ENCODE measurements at places on chromosomes 2 and 18. TPM values are rescaled to one million over a fixed set of nuclear protein-coding genes. Genes with fewer than 3 reads are reported as not detected.
A peak's percentile ranks its signal among the peaks of the same experiment; 100 is the strongest.

PSD4 gene
- 17.1 TPM for polyA plus RNA-seq

GRCh38 chr2:27208486-27209050 lies 3.3 kb upstream of the ATRAID start:
- no peak for DNase-seq

- DNase-seq: no peak
Observed at GRCh38 chr18:38539371-38539770, 973.8 kb upstream of the CELF4 start.

DNA sequence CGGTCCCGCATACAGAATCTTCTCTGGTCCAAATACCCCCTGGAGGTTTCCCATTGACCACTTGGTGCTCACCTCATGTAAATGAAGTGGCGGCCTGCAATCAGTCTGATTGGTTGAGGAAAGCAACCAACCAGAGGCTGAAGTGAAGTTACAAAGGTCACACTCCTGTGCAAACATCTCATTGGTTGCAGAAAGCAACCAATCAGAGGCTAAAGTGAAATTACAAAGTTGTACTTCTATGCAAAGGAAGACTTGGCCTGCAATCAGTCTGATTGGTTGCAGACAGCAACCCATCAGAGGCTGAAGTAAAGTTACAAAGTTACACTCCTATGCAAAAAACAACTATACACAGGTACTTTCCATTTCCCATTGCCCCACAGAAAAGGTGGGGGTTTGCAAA lies 2.5 kb upstream of the SP100 start:
- DNase-seq: no peak

- DNase-seq: no peak
Observed at GRCh38 chr2:3458396-3459184, 60.7 kb downstream of the ADI1 start.

GRCh38 chr18:67410075-67411070 lies 106.1 kb downstream of the DSEL start:
- DNase-seq: no peak

- DNase-seq: no peak
Observed at GRCh38 chr2:75431763-75432162, 129.0 kb downstream of the EVA1A start.

DNA sequence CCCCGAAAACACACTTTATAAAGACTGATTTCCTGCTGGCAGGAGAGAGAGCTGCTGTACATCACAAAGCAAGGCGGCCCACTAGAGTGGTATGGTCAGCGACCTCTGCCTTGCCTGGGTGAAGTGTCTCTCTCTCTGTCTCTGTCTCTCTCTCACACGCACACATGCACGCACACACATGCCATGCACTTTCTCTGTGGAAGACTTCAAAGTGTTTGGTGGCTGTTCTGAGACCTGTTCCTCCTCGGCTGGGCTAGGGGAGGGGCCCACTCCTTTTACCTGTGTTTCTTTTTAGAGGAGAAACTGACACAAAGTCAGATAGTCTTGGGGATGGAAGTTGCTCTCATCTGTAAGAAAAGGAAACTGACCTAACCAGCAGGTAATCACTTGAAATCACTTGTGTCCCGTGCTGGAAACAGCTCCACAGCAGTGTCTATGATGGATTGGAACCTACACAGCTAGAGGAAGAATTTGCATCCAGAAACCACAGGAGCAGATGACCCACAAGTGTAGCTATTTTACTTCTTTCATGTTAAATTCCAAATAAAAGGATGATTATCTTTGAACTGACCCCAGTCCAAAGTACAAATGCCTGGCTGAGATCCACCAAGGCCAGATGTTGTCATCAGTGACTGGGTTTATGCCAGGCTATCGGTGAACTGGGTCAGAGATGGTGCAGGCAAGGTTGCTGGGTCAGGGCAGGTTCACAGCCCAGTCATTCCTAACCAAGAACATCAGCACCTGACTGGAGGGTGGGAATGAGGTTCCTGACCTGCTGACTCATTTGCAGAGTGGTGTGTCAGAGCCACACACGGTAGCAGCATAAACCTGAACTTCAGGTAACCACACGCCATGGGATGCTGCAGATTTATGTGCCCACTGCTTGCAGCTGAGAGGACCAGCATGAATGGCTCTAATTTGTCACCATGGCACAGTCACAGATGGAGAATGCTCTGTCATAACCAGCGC lies 63.0 kb downstream of the NPAS2 start:
- DNase-seq: no peak

GCKR gene
- 0.16 TPM for polyA plus RNA-seq

GRCh38 chr18:9637036-9637767 lies 22.8 kb upstream of the PPP4R1 start:
- DNase-seq: no peak

- DNase-seq: no peak
Observed at GRCh38 chr2:190809139-190809764, 71.4 kb upstream of the GLS start.

PFN4 gene
- polyA plus RNA-seq: 2.9 TPM

CIB4 gene
- not detected for polyA plus RNA-seq

NAT8 gene
- 25.4 TPM for polyA plus RNA-seq

ORMDL1 gene
- polyA plus RNA-seq: 90.9 TPM

DNA sequence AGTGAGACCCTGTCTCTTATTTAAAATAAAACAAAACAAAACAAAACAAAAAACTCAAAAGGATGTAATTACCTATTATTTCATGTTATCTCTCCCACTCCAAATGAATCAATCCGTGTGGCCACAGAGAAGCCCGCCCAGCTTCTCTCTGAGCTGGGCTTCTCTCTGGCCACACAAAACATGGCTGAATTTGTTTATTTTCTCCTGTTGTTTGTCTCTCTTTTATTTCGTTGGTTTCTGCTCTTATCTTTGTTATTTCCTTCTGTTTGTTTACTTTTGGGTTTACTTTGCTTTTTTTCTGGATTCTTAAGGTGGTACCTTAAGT lies 1.5 kb upstream of the TRABD2A start:
- DNase-seq: no peak

CTNNA2 gene
- polyA plus RNA-seq: 3.1 TPM

DNA sequence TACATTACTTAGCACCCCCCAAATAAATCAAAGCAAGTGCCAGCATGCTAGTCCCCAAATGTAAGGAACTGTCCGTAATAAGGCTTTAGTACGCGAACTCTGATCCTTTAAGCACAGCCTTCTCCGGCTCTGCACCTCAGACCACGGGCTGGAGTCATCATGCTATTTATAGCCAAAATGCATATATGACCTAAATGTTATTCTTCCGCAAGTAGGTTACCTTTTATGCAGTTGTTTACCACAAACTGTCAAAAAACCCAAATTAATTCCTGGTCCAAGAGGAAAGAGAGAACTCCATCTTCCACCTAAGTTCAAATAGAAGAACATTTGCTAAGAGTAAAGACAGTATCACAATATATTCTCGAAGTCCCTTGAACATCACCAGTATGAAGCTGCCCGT lies 42.7 kb downstream of the ZNF516 start:
- no peak for DNase-seq

DNA sequence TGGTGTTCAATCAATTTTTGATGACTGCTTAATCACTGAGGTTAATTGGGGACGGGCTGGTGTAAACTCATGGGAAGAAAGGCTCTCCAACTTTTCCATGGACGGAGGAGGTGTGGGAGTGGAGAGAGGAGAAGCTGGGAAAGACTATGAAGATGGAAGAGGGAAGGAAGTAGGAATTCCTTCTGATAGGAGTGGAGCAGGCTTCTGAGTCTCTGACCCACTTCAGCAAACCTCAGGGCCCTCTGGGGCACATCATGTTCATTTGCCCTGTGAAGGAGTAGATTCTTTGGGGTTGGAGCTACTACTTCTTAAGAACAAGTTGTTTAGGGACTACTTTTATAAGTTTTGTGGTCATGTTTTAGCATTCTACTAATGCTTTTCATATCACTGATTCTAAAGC lies 87.0 kb upstream of the MAP4K3 start:
- DNase-seq: no peak

DNA sequence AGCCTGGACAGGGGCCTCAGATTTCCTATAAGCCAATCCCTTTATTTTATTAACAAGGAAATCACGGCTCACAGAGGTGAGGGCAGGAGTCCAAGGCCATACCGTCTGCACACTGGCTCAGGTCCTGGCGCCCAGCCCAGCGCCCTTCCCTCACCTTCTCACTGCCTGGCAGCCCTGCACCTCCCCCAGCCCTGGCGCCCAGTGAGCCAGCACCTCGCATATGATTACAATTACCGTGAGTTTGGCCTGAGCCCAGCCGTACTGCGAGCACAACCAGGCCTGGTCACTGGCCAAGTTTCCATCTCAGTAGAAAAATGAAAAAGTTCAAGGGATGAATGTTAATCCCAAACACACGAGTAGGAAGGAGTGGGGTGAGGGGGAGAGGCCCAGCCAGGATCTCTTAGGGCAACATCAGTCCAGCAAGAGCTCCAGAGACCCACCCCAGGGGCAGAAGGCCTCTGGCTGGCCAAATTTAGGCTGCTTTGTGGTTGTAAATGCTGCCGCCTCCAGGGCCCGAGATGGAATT lies 68.4 kb downstream of the MCFD2 start:
- DNase-seq: peak; percentile 74

DNA sequence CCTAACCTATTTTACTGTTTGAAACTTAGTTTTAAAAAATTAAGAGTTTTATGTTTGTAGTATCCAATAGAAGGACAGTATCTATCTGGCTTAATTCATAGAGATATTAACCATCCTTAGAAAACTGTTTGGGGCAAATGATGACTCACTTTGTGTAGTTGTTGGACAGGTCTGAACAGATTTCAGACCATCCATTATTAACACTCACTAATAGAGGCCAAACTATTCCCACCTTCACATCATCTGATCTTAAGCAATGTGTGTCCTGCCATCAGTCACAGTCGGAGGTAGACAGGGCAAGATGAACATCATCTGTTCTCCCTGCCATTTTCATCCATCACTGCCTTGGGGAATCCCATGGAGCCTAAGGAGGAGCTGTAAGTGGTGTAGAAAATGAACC lies 164.6 kb upstream of the DCC start:
- DNase-seq: no peak

DNA sequence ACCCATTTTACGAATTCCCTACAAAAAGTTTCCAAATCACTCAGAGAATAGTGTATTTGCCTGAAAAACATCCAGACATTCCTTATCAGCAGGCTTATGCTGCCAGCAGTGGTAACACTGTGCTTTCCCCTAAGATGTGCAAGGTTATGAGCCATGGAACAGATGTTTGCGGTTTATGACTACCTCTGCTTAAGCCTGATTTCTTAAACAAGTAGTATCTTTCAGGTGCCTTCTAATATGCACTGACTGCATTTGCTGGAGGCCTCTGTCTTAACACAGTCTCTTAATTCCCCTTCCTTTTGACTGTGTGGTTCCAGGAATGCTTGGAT lies 54.8 kb downstream of the CDC42EP3 start:
- DNase-seq: no peak

- DNase-seq: no peak
Observed at GRCh38 chr2:197183355-197183754, 127.2 kb downstream of the ANKRD44 start.

DNAJC5G gene
- 1.1 TPM for polyA plus RNA-seq

GRCh38 chr2:109648041-109648527 lies 33.9 kb downstream of the SOWAHC start:
- no peak for DNase-seq

EPG5 gene
- 33.6 TPM for polyA plus RNA-seq

FSHR gene
- polyA plus RNA-seq: not detected

DNA sequence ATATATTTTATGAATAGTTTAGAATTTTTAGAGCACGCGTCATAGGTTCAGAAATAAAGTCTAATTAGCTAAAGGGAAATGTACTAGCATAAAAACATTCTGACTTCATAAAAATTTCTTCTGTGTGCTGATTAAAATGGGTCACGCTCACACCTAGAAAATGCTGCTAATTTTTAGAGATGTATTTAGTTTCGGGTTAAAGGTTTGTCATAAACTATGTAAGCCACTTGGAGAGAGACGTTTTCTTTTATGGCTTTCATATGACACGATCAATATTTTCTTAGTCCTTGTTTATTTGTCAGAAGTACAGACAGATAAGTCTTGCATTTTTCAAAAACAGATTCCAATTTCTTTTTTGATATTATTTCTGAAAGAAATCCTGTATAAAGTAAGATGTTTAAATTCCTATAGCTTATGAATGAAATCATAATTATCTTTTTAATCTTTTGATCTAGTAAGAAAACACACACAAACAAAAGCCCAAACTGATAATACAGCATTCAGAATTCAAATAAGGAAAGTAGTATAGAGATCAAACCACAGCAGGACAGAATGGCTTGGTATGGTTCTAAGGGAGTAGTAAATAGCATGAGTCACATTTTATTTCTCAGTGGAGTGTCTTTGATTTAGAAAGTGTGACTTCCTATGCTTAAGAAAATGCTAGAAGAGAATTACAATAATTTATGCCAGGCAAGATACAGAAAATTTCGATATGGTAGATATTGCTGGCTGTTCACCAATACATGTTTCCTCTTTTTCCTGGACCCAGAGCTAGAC lies 236.6 kb downstream of the GPD2 start:
- no peak for DNase-seq

DNA sequence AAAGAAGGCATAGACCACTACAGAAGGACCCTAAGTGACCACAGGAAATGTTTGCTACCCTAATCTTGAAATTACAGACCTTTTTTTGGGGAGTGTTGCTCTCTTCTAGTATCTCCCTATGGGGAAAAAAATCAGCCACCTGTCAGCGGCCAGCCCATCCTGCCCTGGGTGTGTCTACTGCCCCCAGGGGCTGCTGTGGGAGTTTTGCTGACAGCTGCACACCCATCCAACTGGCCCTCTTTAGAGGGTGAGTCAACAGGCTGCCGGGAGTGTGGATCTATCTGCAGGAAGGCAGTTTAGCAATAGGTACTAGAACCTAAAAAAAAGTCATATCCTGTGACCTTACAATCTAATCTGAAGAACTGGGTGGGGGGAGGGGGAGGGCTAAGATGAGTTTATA lies 796 bp upstream of the DYSF start:
- DNase-seq: no peak

DNA sequence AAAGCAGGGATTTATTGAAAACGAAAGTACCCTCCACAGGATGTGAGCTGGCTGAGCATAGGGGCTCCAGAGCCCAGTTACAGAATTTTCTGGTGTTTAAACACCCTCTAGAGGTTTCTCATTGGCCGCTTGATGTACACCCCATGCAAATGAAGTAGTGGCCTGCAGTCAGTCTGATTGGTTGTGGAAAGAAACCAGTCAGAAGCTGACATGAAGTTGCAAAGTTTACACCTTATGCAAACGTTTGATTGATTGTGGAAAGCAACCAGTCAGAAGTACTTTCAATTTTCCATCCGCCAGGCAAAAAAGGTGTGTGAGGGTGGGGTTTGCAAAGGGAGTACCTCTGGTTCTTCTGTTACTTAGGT lies 62.3 kb downstream of the VWA3B start:
- DNase-seq: no peak

DNA sequence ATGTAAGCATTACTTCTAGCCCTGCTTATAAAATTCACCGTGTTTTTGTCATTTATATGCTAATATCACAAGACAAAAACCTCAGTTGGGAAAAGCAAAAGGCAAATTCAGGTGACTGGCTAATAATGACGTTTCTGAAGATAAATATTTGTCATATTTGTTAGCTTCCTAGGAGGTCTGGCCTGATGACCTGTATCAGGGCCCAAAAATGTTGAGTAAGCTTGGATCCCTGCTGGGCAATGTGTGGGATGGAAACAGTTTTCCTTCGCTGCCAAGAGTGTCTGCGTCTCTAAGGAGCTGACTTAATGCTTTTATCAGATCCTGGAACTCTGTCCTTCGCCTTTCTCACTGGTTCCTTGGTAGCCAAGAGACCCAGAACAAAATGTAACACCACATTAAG lies 230.1 kb upstream of the PXDN start:
- no peak for DNase-seq

SOX11 gene
- polyA plus RNA-seq: 19.6 TPM

- DNase-seq: no peak
Observed at GRCh38 chr2:229164545-229165249, 106.4 kb downstream of the PID1 start.

- DNase-seq: no peak
Observed at GRCh38 chr2:36478332-36478738, 119.6 kb downstream of the FEZ2 start.

All from left renal cortex interstitium (tissue), 4 donors.